Lung (tissue), 17 donors: ENCODE measurements at places on chromosomes 13 and 19. TPM values are rescaled to one million over a fixed set of nuclear protein-coding genes. Genes with fewer than 3 reads are reported as not detected.
A peak's percentile ranks its signal among the peaks of the same experiment; 100 is the strongest.

DNA sequence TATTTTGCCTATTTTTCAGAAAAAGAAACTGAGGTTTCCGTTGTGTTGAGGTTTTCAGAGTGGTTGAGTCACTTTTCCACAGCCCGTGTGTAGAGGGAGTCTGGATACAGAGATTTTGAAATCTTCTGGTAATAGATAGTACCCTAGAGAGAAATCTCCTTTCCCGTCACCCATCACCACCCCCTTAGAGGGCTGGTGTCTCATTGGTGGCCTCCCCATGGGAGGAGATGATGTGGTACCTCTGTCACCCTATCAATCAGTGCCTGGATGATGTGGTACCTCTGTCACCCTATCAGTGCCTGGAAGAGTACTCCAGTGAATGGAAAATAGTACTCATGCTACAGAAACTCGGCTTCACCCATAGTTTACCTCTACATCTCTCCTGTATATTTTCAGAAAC is 42.2 kb upstream of the SERP2 start:
- DNase-seq: no peak

DNA sequence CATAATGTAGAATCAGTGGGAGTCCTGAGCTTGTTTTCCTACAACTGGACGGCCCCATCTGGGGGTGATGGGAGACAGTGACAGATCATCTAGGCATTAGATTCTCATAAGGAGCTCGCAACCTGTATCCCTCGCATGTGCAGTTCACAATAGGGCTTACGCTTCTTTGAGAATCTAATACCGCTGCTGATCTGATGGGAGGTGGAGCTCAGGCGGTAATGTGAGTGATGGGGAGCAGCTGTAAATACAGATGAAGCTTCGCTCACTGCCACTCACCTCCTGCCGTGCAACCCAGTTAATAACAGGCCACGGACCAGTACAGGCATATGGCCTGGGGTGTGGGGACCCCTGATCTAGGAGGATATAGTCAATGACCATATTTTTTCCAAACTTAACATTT is 38.8 kb downstream of the RCBTB1 start:
- DNase-seq: no peak

GRCh38 chr13:94181461-94182107 is 297.9 kb downstream of the DCT start:
- DNase-seq: no peak

- no peak for DNase-seq
Observed at GRCh38 chr19:16623066-16623465, 4.9 kb downstream of the MED26 start.

- no peak for DNase-seq
Observed at GRCh38 chr19:36986601-36987000, 70.5 kb downstream of the ZNF568 start.

The TMC4 gene
- 26.9 TPM for polyA plus RNA-seq

The NFIC gene
- 55.6 TPM for polyA plus RNA-seq

- DNase-seq: no peak
Observed at GRCh38 chr19:53010494-53010893, 3.2 kb upstream of the ERVV-1 start.

- no peak for DNase-seq
Observed at GRCh38 chr13:93680329-93680728, 453.7 kb downstream of the GPC6 start.

The ZNF737 gene
- 2.6 TPM for polyA plus RNA-seq

The SMAD9 gene
- polyA plus RNA-seq: 3.2 TPM

The KIR2DL1 gene
- polyA plus RNA-seq: 0.16 TPM

DNA sequence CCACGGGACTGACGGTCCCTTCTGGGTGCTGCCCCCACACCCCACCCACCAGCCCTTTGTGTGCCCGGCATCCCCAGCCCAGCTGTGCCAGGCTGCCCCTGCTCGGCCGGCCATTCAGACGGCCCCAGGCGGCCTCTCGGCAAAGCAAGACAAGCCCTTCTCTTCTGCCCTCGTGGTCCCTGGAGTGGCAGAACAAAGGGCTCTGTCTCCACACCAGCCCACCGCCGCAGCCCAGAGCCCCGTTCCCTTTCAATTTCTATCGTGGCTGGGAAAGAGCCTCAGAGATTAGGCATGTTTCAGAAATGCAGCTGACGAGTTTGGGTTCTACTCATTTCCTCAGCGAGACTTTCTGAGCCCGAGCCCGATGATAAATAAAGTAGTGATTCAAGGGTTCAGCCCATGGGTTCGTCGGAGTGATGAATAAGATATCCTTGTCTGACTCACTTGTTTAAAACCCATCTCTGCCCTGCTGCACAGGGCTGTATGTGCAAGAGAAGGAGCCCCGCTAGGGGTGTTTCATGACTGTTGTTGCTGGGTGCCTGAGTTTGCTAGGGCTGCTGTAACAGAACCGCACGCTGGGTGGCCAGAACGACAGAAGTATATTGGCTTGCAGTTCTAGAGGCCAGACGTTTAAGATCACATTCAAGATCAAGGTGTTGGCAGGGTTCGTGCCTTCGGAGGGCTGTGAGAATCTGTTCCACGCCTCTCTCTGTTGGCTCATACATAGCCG is 4.3 kb downstream of the MYO9B start:
- DNase-seq: peak; percentile 94

The ZNF66 gene
- polyA plus RNA-seq: 1.2 TPM

The MADCAM1 gene
- 0.41 TPM for polyA plus RNA-seq

The SIGLEC10 gene
- 3.4 TPM for polyA plus RNA-seq

The UBE2L5 gene
- polyA plus RNA-seq: 0.06 TPM

GRCh38 chr13:46195016-46195415 is 13.0 kb upstream of the LCP1 start:
- no peak for DNase-seq

The LMTK3 gene
- 6.5 TPM for polyA plus RNA-seq

DNA sequence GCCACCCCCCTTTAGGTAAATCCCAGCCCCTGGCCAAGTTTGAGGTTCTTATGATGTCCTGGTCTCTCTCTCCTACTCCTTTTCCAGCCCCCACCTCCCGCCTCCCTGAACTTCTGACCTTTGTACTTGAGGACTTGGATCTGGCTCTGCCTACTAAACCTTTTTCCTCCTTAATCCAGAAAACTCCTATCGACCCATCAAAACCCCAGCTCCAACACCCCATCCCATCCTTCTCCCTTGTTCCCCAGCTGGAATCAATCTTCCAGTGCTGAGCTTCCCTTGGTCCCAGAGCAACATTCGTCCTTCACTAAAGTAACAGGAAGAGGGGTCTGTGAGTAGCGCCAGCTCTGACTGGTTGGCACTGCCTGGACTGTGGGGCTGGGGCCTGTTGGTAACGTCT is 17.3 kb upstream of the UQCR11 start:
- DNase-seq: no peak

GRCh38 chr19:45423033-45423588 is 606 bp downstream of the ERCC1 start:
- DNase-seq: no peak

DNA sequence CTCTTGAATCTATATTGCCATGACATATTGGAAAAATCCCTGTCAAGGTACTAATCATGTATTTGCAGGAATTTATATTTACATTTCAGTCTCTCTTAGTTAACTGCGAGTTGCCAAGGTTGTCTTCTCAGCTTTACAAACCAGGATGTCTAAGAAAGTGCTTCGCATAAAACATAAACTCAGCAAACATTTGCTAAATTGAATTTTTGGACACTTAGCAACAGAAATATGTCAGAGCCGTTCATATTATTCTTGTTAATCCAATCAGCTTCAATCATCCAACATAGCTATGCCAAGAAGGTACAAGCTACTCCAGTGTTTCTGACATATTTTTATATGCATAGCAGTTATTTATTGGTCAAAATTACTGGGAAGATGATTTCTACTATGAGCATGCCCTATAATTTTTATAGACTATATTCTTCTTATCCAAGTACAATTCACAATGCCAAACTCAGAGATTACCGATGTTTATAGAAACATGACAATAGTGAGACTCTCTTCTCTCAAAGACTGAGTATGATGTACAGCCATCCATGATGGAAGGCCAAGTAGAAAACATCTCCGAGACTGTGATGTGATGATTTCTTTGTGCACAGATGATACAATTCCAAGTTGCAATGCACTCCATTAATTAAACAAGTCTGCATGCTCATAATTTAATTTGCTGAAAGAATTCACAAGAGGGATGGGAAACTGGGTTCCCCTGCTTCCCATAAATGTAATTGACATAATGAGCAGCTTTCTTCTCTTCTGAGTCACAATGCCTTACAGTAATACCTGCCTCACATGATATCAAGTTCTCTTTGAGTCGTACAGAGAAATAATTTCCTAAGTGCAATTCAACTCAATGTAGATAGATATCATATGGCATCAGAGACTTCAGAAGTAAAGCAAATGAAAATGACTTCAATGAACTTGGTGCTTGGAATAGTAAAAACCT is 776.3 kb downstream of the EFNB2 start:
- DNase-seq: no peak

DNA sequence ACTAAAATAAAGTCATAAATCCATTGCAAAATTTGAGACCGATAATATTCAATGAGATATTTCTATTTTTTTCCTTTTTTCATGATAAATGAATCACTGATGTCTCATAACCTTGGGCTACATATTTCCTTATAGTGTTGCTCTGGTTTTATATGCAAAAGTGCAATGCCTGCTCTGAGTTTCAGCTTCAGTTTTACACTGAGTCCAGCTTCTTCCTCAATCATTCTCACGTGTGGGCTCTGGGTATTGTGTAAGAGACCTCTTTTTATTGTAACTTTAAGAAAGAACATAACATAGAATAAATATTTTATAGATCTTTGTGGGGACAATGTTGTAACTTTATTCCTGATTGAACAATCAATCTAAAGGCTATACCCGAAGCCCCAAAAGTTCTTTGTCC is 280.2 kb upstream of the EDNRB start:
- no peak for DNase-seq
